HCT116 (cell line): ENCODE measurements at places on chromosomes 13 and 19.

DNA sequence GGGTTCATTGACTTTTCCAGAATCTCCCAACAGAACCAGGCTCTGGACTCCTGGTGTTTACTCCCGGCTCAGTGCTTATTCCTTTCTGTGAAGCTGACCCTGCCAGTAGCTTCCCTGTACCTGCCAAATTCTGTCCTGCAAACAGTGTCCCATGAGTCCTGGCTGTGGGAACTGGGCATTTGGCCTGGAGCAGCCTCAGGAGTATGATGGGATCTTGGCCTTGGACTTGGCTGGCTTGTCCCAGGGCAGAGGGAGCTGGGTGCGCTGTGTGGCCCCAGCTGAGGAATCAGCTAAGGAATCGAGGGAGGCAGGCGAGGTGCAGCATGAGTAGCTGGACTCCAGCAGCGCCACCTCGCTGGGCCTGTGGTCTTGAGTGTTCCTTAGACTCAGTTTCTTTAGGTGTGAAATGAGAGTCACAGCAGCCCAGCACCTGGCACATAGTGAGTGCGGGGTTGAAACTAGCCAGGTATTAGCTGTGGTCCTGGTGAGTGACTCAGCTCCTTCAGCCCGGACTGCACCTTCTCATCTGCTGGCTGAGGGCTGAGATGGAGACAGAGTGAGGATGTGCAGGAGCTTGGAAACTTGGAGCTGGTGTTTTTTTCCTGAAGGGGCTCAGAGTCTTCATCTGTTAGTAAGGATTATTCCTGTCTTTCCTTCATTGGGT is 10.4 kb downstream of the CLASRP start:
- DNase-seq: no peak

DNA sequence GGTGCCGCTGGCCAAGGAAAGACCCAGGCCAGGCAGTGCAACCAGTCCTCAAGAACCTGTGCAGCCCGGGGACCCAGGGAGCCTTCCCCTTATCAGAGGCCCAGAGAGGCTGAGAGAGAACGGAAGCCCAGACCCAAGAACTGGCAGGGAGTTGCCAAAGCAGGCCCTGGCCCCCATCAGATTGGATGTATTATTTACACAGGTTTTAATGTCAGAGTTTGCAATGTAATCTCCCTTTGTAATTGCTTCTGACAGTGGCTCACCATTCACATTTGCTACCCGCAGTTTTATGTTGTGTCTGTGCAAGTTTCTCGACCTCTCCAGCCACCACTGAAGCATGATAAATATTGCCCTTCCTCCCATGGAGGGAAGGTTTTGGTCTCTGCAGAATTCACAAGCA is 660.9 kb downstream of the LIG4 start:
- no peak for DNase-seq

GRCh38 chr19:50777830-50778303 is 7.6 kb downstream of the GPR32 start:
- no peak for DNase-seq

- DNase-seq: no peak
Observed at GRCh38 chr19:17659996-17660395, 28.2 kb downstream of the UNC13A start.

GRCh38 chr13:113452466-113452865 is 822 bp downstream of the ADPRHL1 start:
- DNase-seq: no peak

DNA sequence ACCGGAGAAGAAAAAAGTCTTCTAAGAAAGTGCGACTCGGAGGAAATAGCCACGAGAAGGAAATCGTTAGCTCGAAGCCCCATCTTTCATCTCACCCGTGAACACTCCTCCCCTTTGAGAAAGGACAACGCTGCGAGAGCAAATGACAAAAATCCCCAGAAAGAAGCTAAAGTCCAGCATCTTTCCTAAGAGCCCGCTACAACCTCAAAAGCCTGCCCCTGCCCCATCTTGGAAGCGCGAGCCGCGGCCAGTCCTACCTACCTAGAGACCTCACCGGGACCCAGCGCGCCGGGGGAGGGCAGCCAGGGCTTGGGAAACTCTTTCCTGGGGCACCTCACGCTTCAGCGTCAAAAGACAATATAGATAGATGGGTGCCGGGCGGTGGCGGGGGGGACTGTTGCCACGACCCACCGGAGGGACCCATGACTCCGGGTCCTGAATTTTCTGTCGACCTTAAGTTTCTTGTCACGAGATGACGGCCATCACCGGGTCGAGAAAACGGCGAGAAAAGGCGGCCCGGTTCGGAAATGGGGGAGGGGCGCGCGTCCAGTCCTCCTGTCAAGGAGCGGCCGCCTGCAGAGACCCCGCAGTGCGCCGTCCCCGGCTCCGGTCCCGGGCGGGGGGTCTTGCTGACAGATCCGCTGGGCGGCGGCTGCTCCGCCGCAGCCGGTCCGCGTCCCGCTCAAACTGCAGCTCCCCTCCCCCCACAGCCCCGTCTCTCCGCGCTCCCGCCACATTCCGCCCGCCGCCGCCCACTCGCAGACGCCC is 65.9 kb downstream of the KCNRG start:
- DNase-seq: no peak

DNA sequence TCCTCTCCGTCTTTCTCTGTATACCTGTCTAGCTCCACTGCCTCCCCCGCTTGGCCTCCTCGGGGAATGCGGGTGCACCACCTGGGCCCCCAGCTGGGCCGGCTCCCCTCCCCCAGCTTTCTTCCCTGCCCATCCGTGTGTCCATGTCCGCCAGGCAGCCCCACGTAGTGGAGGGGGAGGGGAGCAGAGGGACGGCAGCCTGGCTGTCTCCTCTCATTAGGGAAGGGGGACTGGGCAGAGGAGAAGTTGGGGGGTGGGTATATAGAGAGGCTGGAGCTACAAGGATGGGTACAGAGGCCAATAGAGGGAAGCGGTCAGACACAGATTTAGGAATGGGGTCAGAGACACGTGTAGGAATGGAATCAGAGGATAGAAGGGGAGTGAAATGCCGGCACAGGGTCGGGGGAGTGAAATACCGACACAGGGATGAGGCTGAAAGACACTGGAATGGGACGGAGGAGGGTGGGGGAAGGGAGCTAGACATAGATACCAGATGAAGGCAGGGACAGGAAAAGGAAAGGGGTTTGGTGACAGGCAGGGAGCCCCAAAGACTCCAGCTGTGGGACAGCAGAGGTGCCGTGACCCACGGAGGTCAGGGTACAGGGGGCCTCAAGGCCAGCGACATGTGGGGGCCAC is 2.8 kb downstream of the NECTIN2 start:
- DNase-seq: no peak

GRCh38 chr19:48819366-48819816 is 8.6 kb upstream of the BCAT2 start:
- peak; percentile 54 for DNase-seq

DNA sequence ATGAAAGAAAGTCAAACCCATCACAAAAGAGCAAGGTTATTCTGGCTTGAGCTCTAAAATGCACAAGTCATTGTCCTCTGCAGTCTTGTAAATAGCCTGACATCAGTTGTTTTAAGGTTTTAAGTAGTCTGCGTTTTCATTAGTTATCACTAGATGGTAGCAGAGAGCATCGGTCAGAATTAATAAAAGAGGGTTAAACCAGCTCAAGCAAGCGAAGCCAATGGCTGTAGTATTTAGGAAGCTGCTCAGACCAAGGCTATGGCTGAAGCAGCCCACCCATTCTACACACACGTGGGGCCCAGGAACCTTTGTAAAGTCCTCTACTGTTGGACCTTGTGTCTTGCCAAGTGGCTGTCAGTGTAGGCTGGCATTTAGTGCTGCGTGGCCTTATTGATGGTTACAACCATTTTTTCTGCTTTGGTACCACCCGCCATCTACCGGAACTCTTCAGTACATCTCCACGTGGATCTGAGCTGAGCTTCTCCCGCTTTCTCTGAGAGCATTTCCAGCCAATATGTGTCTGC is 13.3 kb upstream of the ZNF57 start:
- DNase-seq: peak; percentile 64

- DNase-seq: no peak
Observed at GRCh38 chr19:17743874-17744580, 7.2 kb upstream of the FCHO1 start.

DNA sequence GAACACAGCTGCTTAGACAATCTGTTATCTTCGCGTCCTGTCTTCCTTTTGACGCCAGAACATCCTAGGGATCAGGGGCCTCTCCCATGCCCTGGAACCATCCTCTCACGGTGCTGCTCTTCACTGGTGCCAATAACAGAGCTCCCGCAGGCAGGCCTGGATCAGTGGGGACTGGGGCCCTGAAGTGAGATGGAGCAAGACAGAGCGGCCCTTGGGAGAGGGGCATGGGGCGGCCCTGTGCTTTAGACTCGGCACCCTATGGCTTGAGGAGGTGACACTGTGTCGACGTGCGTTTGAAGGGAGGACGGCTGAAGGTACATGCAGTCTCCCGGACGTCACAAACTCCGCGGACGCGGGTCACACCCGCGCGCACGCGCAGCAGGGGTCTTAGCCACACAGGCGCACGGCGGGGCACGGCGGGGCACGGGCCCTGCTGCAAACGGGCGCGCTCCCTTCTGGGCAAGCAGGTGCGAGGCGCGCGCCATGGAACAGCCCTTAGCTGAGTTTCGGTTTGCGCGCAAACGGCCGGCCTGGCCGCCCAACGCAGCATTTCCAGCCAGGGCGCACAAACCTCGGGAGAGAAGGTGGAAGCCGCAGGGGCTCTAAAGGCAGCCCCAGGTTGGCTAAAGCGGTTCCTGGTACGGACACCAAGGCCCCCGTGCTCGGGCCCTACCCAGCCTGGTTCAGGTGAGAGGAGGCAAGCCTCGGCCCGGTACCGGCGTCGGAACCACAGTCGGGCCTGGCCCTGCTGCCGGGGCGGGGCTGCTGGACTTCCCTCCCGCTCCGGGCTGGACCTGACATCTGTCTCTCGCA is 16.5 kb upstream of the RNF17 start:
- no peak for DNase-seq

DNA sequence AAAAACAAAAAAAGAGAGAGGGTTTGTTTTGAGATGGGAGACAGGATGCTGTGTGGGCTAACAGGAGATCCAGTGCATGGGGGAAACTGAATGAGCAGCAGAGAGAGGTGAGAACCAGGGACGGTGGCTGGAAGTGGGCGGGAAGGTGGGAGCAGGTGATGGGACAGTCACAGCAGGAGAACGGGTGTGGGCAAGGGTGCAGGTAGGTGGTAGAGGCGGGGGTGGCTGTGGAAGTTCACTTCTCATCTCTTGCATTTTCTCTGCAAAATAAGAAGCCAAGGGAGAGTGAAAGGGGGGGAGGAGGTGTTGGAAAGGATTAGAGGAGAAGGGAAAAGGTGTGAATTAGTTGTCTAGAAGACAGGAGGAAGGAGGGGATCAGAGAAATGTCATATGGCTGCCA is 21.9 kb downstream of the FBXO17 start:
- DNase-seq: no peak

GRCh38 chr19:41745756-41746155 is 9.6 kb upstream of the CEACAM6 start:
- no peak for DNase-seq
